Activated naive CD8-positive, alpha-beta T cell treated with anti-CD3 and anti-CD28 coated beads, Interleukin-2, amount 50 U/mL, for 24 hours (primary cell): ENCODE measurements at places on chromosomes 3 and 15.

GRCh38 chr3:99751649-99752048, 66.0 kb upstream of the CMSS1 start:
- DNase-seq, result no peak
- H3K27ac ChIP-seq, result no peak overlapping the region
- H3K4me1 ChIP-seq, result no peaks in the 10 kb centered on the region
- H3K36me3 ChIP-seq, result no peaks in the 10 kb centered on the region
- no peak overlapping the region for H3K4me3 ChIP-seq

DNA sequence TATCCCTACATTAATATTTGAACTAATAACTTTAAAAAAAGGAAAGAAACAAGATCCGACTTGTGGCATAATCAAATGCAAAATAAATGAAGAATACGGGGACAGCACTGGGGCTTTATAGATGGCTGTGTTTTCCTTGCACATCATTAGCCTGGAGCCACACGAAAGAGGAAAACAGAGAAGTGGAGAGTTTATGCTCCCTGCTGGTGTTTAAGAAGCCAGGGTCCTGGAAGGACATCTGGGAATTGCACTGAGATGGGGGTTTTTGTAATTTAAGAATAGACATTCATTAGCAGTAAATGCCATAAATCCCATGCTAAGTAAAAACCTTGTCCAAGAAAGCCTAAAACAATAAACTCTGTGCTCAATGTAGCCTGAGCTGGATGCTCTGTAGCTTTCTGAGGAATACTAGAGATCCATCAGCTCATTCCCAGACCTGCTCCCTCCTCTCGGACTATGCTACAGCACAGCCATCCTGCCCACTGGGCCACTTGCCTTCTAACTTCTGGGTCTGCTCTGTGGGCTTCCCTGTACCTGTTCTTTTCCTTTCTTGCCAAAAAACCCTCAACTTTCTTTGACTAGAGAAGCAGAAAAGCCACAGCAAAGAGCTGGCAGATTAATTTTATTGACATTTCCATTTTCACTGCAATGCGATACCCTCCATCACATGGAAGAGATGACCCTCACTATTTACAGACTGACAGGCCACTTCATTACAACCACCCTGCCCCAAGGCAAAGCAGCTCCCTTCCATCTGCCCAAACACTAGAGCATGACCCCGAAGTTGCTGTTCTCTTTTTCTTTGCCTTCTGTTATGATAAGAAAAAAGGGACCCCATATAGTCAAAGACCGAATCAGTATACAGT, 62.3 kb downstream of the MEIS2 start:
- no peak overlapping the region for H3K27ac ChIP-seq
- DNase-seq, result no peak
- H3K4me3 ChIP-seq, result no peak overlapping the region
- H3K27me3 ChIP-seq, result no peaks in the 10 kb centered on the region
- no peaks in the 10 kb centered on the region for H3K4me1 ChIP-seq

DNA sequence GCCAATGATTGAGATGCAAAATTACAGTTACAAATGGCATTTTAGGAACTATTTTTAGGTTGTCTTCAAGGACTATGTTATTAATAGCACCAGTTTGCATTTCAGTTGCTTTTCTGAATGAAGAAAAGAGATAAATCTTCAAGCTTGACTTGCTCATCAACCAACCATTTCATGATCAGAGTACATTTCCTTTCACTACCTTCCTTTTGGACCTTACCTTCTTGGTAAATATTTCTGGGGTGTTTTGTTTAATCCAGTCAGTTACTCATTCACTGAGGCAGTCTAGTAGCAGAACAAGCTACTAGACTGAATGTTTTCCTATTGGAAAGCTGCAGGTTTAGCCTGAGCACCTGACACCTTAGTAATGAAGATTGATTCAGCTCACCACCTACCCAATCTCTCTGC, 8.2 kb downstream of the SLC27A2 start:
- DNase-seq, result no peak
- H3K4me3 ChIP-seq, result no peak overlapping the region
- H3K27ac ChIP-seq, result no peak overlapping the region
- H3K36me3 ChIP-seq, result peaks cover 4% of the 10 kb centered on the region
- peaks cover 6% of the 10 kb centered on the region for H3K4me1 ChIP-seq
- peaks cover 1% of the 10 kb centered on the region for H3K27me3 ChIP-seq

- H3K27me3 ChIP-seq, result peaks cover 10% of the 10 kb centered on the region
- no peaks in the 10 kb centered on the region for H3K36me3 ChIP-seq
- H3K27ac ChIP-seq, result no peak overlapping the region
- H3K4me3 ChIP-seq, result no peak overlapping the region
Measured at GRCh38 chr15:91790836-91791235, 62.7 kb upstream of the SLCO3A1 start.
